ENCODE measurements at places on chromosomes 1 and 21.

GRCh38 chr1:202076050-202076511 lies 46.6 kb upstream of the GPR37L1 start:
- no peak for DNase-seq

DNA sequence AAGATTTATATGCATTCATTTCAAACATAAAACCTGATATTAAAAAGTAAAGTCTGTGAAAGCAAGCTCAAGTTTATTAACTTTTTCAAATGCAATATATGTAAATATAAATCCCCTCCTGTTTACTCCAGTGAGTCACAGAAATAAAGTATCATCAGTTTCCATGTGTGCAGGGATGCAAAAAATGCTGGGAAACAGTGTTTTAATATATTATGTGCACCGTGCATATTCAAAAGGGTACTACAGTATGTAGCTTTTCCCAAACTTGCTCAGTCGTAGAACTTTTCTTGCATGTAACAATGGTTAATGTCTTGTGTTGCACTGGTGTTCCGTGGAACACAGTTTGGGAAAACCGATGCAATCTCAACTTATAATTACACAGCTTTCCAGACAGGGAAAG lies 60.7 kb downstream of the CCDC185 start:
- no peak for DNase-seq

DNA sequence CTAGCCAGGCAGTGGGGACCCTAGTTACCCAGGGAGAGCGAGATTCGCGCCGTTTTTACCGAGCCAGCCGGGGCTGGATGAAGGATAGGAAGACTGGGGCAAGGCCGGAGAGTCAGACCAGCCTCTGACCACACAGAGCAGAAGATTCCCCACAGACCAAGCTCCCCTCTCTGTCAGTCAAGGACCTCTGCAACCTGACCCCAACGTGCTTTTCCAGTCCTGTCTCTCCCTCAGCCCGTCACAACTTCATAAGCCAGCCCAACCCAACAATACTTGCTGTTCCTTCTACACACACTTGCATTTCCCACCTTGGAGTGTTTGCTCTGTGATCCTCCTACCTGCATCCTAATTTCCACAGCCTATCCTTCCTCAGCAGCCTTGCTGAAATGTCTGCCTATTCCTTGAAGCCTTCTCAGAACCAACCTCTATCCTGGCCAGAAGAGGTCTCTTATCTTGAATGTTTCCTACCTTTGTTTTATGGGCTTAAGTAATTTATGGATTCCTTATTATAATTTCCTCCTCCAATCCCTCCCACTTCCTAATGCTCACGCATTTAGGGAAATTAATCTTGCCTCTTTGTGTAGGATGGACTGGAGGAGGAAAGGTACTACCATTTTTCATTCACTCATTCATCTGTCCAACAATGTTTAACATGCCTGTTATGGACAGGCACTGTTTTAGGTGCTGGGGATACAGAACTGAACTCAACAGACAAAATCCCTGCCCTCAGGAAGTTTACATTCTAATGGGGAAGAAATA lies at the start of gene GSTM3:
Gene GSTM3 (minus strand): TSS at position 424 of the 759 bp plus-strand sequence. CDS start 751 bp downstream, outside the sequence.
- DNase-seq, result no peak

- no peak for DNase-seq
Measured at GRCh38 chr1:203117611-203118575, 9.6 kb upstream of the ADORA1 start.

DNA sequence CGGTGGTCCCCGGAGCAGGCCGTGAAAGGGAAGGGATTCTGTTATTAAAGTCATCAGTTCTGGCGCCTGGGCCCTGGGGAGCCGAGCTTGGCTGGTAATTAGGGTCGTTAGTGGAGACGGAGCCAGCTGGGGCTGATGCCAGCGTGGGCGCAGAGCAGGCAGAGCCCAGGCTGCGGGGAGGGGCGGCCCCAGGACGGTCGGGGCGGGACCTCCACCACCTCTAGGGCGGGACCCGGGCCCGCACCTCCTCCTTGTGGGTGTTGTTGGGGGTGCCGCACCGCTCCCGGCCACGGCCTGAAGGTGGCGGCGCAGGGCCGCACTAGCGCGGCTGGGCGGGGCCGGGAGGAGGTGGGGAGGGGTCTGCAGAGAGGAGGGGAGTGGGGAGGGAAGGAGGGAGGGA lies 470.6 kb downstream of the PTPRU start:
- no peak for DNase-seq

DNA sequence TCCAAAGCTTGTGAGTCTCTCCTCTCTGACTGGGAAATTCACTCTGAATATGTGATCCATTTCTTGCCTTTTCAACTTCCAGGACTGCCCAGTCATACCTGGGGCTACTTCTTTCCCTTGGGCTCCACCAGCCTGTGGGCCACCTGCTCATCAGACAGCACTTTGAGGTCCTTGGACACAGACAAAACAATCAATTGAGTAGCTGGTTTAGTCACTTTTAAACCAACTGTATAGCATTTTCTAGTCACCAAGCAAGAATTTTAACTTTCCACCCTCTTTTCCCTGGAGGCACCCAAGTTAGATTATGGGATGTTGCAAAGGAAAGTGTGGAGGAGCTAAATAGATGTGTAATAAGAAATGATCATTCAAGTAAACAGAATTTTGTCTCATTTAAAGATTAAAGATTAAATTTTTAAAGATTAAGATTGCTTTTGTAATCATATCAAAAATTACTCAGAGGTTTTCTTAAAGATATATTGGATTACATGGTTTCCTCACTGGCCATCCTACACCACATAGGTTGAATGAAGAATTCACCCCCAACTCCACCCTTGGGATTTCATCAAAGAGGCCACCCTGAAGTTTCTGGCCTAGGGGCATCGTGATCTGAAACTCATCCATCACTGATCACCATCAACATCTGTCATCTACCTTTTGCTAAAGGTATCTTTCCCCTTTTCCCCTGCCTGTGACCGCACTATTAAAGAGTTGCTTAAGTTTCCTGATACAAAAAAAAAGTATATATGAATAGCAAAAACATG lies 219.2 kb upstream of the NR5A2 start:
- DNase-seq, result no peak

- DNase-seq, result no peak
Measured at GRCh38 chr1:27000817-27001460, 7.4 kb downstream of the TRNP1 start.

DNA sequence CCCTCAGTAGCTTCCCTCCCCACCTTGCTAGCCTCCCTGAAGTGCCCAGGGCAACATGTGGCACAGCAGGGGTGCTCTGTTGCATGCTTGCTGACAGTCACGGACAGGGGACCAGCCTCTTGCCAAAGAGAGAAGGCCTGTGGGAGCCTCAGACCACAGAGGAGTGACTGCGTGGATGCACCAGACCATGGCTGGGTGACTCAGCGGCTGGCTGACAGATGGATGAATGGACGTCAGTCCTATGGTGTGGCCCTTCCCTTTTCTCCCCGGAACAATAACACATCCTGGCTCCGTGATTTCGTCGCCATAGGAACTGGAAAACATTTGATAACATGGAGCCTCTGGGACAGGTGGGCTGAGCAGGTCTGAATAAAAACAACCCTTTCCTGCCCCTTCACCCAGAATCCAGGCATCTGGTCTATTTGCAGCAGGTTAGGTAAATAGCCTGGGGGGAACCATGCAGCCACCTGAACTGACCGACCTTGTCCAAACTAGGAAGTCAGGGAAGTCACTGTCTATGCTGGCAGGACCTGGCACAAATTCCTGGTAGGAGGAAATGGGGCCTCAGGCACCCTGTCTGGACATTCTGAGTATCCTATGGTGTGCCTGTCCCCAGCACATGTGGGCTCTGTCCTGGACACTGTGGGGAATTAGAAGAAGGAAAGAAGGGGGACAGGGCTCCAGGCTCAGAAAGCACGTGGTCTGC lies 53.3 kb downstream of the NENF start:
- no peak for DNase-seq

- no peak for DNase-seq
Measured at GRCh38 chr1:91684481-91685196, 184.0 kb downstream of the CDC7 start.

DNA sequence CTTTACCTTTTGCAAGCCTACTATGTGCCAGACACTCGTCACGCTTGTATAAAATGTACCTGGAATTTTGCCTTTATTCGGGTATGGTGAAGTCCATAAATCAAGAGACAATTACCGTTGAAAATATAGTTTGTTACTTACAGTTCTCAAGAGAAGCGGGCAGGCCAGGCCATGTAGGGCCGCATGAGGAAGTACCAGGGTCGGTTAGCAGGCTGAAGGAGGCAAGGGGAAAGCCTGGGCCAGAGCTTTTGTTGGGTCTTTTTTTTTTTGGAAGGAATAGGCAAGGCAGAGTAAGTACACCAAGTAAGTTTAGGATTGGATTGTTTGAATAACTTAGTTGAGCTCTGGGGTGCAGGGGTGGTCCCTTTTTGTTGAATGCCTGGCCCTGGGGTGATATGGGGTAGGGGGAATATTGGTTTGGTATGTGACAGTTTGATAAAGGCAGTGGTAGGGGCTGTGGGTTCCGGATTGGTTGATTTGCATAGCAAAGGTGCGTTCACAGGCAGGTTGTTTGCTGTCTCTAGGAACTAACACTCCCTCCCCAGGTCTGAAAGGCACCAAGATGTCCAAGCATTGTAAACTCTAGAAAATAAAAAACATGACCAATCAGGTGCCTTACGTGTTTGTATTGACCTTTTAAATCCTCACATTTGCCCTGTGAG lies 80.7 kb downstream of the KAZN start:
- DNase-seq, result no peak

DNA sequence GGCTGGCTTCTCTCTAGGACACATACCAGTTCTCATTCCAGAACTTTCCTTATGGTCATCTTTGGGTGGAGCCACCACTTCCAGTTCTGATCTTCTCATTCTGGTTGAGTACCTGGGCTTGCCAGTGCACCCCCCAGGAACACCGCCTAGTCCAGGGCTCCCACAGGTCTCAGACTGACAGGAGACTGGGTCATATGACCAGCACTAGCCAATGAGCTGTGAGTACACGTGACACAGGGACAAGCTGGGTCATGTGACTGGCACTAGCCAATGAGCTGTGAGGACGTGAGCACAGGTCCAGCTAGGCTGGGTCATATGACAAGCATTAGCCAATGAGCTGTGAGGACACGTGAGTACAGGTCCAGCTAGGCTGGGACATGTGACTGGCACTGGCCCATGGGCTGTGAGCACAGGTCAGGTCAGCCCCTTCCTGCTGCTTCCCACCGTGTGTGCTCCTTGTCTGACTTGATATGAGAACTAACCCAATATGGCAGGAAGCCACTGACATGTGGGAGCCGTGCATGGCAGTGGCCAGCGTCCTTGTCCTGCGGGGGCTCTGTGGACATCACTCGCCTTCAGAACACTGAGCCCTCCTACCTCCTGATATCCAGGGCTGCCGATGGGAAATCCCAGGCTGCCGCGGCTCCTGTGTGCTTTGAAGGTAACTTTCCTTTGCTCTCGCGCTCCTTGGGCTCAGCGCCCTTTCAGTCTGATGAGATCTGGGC lies 22.7 kb downstream of the KRTAP10-1 start:
- DNase-seq, result no peak

DNA sequence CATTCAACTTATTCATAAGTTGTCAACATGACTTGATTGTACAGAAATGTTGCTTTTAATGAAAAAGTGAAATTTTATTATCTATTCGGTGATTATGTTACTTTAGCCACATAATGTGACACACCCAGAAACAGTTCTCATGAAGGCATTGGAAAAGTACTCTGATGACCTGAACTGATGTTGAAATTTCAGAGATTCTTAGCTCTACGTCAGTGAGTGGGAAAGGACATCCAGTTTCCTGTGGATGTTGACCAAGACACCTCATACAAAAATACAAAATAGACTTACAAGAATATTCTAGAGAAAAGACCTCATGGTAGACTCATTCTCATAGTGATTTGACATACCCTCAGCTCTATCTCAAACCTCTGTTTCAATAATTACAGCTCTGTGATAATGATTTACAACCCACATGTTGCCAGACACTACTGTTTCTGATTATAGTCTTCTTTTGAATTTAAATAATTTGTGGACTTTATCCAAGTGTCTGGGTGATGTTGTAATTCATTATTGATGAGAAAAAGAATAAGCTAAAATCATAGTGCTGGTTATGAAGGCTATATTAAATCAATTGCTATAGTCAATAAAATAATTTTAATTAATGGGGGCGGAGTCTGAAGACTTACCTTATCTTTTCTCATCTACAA lies 37.3 kb downstream of the KCNK2 start:
- DNase-seq, result no peak

- DNase-seq, result no peak
Measured at GRCh38 chr1:153510984-153511410, 24.8 kb downstream of the S100A6 start.

DNA sequence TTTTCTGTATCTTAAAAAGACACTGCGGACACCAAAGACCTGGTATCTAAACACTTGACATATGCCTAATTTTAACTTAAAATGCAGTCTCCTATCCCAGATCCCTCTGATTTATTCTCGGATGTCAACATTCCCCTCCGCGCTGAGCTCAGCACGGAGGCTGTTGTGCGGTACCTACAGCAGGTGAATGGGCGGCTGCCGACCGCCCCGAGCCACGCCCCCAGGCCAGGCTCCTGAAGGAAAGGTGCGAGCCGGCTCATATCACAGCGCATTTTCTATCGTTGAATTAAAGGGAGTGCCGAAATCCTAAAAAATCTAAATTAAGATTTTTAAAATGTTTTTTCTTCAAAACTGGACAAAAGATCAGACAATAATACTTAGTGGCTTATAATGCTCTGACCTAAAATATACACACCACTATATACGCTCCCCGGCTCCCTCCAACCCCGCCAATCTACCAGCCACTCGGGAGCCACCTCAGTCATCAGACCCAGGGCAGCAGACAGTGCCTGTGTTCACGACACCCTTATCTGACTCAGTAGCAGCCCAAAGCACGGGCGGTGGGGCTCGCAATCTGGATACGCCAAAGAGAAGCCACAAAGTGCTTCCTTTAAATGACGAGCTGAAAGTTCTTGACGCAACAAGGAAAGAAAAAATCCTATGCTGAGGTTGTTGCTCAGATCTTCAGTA lies 4.1 kb downstream of the WRAP73 start:
- DNase-seq, result no peak

DNA sequence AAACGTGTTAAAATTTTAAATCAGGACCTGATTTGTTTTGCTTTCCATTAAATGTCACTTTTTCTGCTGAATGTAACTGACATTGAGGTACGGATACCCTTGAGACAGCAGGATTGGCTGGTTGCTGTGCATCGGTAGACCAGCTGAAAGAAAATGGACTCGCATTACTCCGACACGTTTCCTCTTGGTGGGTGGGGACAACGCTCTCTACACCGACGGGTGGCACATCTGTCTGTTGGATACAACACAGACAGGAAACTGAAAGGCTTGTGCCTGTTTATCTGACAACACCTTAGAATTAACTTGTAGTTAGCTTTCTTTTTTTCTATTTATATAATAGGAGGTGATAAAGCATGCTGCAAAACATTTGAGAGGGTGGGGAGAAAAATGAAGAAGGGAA lies 19.4 kb downstream of the PRPF38A start:
- no peak for DNase-seq

DNA sequence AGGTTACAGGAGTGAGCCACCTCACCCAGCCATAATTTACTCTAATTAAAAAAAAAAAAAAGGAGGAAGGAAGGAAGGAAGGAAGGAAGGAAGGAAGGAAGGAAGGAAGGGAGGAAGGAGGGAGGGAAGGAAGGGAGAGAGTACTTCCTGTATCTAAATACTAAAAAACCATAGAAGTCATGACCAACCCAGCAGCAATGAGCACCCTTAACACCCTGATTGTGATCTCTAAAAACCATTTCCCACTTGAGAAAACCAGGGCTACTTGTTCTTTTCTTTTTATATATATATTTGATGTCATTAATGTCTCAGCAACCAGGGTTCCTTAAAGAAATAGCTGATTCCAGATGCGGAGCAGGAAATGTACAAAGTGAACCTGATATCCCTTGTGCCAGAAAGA lies 31.2 kb downstream of the ARID4B start:
- DNase-seq, result no peak

- no peak for DNase-seq
Measured at GRCh38 chr1:53525595-53525994, 66.4 kb downstream of the DMRTB1 start.

Measured in cortex of kidney (tissue), 1 donor.